ENCODE measurements at places on chromosomes 4 and X.

GRCh38 chr4:3679071-3679825 is 86.9 kb upstream of the ADRA2C start:
- no peak for DNase-seq

- DNase-seq = no peak
Observed at GRCh38 chr4:120920666-120921065, 1.9 kb downstream of the PRDM5 start.

GRCh38 chr4:85793233-85793585 is 318.3 kb downstream of the ARHGAP24 start:
- DNase-seq = no peak

DNA sequence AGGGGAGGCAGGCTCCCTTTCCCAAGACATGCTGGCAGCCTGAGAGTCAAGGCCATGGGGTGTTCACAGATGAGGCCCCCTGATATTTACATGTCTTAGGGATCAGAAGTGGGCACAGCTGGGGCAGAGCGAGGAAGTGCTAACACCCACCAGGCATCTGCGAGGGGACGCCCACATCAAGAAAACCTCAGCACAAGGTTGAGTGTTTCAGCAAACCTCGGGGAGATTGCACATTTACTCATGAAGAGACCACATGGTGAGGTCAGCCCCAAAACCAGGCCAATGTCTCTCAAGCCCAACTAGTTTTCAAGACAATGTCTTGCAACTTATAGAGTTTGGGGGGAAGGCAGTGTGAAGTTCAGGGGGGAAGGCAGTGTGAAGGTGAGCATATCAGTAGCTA is 55.2 kb downstream of the CLNK start:
- no peak for DNase-seq

DNA sequence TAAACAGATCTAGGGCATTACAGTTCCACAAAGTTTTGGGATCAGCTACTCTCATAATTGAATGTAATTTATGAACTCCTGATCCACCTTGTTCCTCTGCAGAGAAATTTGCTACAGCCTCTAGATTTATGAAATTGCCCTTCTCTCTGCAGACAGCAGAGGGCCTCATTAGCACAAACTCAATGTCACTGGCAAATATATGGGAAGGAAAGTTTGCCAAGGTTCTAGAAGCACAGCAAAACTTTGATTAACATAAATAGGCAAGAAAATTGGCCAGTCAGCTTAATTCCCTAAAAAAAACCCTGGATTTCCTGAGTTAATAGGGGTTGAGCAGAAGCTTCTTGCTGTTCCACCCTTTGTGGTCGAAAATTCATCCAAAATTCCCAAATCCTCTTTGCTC is 31.5 kb downstream of the PRPS1 start:
- peak; percentile 5 for DNase-seq

DNA sequence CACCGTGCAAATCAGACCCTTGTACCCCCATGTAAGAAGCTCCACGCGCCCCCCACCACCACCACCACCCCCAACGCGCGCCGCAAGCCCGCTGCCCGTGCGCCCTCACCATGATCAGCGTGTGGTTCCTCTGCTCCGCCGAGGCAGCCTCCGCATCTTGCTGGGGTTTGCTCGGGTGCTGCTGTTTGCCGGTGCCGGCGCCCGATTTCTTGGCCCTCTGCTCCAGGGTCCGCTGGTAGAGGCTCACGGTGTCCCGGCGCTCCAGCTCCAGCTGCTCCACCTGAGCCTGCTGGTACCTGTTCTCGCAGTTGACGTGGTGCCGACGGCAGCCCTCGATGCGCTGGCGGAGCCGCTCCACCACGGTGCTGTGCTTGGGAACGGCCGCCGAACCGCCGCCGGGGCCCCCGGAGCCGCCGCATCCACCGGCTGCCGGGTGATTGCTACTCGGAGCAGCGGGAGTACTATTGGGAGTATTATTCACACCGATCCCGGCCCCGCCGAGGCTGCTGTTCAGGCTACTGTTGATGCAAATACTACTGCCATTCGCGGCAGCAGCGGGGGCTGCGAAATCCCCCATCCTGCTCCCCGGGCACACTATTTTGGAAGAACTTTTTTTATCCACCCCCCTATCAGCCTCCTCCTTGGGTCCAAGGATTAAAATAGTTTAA is 1.1 kb downstream of the MAML3 start:
- DNase-seq = no peak

- no peak for DNase-seq
Observed at GRCh38 chr4:73099143-73099542, 29.6 kb upstream of the COX18 start.

DNA sequence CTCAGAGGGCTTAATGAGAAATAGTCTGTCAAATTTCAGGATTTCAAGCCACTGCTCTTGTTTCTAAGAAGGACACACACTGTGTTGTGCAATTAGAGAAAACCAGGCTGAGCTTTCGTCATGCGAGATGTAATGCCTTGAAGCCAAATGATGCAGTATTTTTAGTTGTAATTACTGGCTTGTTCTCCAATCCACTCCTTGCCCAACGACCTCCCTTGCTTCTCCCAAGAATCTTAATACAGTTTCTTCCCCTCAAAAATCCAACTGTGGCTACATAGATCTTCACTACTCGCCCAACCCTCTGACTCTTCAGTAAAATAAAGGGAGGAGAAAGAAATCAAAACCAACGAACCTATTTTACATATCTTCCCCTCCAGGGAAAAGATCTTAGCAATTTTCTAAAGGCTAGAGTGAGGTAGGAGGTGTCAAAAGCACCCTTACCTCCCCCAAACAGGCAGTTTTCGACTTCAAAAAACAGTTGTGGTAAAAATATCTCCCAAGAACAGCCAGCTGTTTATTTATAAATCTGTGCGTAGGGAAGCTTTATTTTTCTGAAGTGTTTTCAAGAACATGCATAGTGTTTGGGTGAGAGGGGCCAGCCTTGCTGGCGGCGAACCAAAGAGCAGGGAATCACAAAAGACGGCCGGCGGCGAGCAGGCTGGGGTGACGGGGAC is 68.7 kb downstream of the MGST2 start:
- DNase-seq = no peak

GRCh38 chrX:150459196-150459595 is 96.1 kb downstream of the MAMLD1 start:
- no peak for DNase-seq

DNA sequence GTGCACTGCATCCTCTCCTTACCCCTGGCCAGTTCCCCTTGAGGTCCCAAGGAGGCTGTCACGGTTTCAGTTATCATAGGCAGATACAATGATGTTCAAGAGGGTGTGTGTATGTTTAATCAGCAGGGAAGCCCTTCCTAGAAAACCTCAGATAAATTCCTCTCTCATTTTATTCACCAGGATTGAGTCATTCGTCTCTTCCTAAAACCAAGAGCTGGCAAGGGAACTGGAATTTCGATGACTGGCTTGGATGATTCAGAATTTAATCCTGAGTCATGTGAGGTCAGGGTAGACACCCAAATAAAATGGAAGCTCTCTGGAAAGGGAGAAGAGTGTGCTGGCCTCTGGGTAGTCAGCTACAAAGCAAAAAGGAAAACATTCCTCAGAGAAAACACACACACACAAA is 106.2 kb upstream of the RAPGEF2 start:
- DNase-seq = no peak

DNA sequence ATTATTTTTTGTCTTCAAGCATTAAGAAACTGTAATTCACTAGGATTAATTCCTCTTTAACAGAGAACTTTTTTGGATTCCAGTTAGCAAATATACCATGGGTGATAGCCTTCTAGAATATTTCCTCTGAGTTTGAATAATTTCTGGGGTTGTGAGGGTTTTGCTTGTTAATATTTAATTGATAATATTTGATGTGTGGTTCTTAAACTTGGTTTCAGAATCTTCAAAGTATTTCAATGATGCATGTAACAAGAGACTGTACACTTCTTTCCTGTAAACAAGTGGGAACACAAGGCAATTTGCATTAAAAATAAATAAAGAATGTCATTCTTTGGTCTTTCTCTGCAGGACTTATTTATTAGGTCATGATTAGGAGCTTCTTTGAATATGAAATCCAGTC is 9.5 kb upstream of the C4orf51 start:
- no peak for DNase-seq

DNA sequence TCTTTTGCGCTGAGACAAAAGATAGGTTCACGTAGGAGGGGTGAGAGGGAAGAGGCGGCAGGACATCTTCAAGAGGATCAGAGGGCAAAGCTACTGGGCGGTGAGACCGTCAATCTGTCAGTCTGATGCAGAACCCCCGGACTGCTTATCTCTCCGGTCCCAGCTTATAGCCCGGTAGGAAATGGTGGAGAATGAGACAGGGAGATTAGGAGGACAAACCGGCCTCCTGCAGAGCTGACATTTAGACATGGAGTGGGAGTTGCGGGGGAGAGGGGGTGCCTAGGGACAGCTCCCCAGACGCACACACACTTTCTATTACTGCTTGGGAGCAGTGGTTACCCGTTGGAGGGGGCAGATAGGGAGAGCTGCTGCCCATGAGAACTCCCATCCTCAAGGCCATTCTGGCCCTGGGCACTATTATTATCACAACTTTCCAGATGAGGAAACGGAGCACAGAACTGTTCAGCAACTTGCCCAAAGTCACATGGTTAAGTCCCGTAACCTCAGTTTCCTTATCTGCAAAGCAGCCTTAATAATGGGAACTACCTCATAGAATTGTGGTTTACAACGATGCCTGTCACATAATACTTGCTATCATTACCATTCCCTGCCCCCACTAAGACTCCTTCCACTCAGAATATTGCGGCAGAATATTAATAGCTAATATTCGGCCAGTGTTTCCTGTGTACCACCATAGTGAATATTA is 1.1 kb upstream of the HDAC6 start:
- no peak for DNase-seq

DNA sequence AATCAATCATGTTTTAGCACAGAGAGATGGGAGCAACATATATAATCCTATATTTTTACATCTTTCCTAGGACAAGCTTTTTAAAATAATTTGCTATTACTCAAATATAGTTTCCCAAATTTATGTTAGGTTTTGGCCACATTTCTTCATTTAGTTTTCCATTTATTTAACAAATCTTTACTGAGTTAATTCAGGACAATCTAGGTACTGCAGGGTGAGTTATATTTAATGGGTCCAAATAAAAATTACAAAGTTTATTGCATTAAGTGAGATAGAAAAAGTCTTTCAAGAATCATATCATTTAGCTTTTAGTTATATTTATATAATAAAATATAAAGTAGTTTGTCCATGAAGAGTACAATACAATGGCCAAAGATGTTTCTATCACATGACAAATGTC is 269.2 kb downstream of the EPHA5 start:
- DNase-seq = no peak

GRCh38 chrX:53262918-53263394 is 18.4 kb downstream of the IQSEC2 start:
- no peak for DNase-seq

GRCh38 chr4:120683897-120684540 is 238.5 kb downstream of the PRDM5 start:
- no peak for DNase-seq

DNA sequence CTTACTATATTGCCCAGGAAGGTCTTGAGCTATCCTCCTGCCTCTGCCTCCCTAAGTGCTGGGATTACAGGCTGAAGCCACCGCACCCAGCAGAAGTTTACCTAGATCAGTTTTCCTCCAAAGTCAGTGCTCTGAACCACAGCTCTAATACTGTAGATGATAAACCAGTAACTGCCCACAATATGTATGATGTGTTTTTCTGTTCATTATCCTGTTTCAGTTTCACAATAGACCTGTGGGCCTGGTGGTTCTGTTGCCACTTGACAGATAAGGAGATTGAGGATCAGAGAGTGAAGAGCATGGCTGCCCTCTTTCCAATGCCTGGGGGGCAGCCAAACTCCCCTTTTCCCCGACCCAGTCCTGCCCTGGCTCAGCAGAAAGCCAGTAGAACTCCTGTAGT is 87.0 kb downstream of the EFNB1 start:
- DNase-seq = no peak

GRCh38 chr4:169958629-169959028 is 67.6 kb downstream of the MFAP3L start:
- DNase-seq = no peak

GRCh38 chrX:65634732-65635131 is 32.7 kb upstream of the MSN start:
- DNase-seq = no peak

- no peak for DNase-seq
Observed at GRCh38 chr4:1502976-1503375, 96.7 kb upstream of the NKX1-1 start.

- DNase-seq = no peak
Observed at GRCh38 chrX:4181782-4182407, 468.4 kb upstream of the PRKX start.

GRCh38 chrX:120742946-120743665 is 113.3 kb upstream of the C1GALT1C1 start:
- DNase-seq = no peak

DNA sequence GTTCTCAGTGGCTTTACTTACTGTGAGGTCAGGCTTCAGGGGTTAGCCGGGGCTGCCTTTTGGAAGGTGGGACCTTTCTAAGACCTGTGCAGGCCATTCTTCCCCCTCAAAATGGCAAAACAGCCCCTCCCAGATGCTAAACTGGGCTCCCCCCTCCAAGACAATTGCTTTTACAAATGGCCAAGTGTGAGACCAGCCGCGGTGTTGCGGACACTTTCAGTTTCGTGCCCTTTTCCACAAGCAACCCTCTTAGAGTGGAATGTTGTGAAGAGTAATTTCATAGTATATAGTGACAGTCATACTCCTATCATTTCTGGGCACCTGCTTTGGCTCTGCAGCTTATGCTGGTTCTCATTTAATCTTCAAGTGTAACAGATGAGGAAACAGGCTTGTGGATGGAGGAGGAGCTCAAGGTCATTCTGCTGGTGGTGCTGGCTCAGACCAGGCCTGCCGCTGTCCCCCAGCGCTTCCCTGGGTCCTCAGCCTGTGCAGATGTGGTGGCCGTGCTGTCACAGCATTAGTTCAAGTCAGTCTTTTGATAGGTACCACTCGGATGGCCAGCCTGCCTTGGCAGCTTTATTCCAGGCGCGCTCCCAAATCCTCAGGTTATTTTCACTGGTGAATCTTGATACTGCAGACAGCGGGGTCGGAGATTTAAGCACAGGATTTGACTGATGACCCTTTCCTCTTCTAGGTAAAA is 55.0 kb upstream of the TADA2B start:
- DNase-seq = no peak

DNA sequence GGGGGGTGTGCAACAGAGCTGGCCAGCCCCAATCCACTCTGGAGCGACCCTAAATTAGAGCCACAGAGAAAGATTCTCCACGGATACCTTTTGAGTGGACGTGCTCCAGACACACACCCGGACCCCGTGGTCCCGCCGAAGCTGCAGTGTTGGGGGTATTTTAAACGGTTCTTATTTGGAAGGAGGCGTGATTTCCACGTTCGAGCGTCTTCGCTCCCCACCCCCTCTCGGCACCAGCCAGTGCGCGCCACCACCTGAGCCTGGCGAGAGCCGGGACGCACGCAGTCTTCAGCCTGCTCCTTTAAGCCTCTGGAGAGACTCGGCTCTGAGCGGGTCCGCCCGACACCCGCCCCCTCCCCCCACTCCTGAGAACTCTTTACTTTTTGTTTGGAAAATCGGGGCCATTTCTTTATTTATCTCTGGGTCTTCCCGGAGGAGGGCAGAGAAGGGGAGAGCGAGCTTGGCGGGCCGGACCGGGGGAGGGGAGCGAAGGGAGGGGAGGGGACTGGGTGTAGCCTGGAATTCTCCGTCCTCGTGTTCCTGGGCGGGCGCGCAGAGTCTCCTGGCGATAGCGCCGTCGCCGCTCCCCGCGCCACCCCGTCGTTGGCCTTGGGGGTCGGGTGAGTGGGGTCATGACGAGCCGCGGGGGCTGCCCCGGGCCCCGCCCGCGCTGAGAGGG is 668 bp upstream of the PTCHD1 start:
- no peak for DNase-seq
